Effector memory CD4-positive, alpha-beta T cell (primary cell): ENCODE measurements at places on chromosomes 13 and 19.

DNA sequence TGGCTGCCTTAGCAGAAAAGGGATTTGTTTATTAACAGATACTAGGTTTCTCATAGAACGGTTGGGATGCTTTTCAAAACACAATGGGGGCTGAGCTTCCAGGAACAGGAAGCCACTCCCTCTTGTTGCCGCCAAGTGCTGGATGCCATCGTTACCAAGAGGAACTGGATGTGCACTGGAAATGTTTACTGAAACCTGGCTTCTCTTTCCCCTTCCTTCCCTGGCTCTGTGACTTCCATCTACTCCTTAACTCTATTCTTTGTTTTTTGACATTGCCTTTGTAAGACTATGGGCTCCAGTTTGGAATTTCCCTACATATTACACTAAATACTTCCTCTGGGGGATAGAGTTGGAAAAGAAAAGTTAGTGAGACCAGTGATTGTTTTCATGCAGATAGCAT, 11.7 kb upstream of the KL start:
- H3K27me3 ChIP-seq: no peaks in the 10 kb centered on the region
- H3K4me3 ChIP-seq: no peak overlapping the region
- no peak for DNase-seq

- H3K4me1 ChIP-seq: no peaks in the 10 kb centered on the region
- H3K4me3 ChIP-seq: no peak overlapping the region
- no peaks in the 10 kb centered on the region for H3K36me3 ChIP-seq
These were observed 103.8 kb downstream of the RGCC start for GRCh38 chr13:41561170-41561569.

- peaks cover 59% of the 10 kb centered on the region for H3K36me3 ChIP-seq
- H3K27ac ChIP-seq: peak overlapping the region; percentile 73
- no peak overlapping the region for H3K4me3 ChIP-seq
- peaks cover 34% of the 10 kb centered on the region for H3K4me1 ChIP-seq
- H3K27me3 ChIP-seq: no peaks in the 10 kb centered on the region
These were observed 6.7 kb downstream of the POLR2E start for GRCh38 chr19:1088416-1089010.

DNA sequence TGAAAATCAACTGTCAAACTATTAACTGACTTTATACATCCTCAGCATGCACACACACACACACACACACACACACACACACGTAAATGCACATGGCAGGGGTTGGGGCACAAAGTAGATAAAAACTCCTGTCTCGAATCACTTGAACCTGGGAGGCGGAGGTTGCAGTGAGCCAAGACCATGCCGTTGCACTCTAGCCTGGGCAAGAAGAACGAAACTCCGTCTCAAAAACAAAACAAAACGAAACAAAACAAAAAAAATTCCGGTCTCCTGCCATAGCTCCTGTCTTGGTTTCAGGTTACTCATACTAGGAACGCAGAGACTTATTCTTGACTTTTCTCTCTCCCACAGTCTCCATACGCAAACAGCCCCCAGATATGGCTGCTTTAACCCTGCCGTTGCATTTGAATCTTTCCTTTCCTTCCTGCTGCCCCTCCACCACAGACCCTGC, 148.9 kb downstream of the SHISA2 start:
- H3K27me3 ChIP-seq: no peaks in the 10 kb centered on the region
- H3K36me3 ChIP-seq: no peaks in the 10 kb centered on the region
- H3K27ac ChIP-seq: peak overlapping the region; percentile 53
- DNase-seq: no peak
- H3K4me1 ChIP-seq: peaks cover 32% of the 10 kb centered on the region

DNA sequence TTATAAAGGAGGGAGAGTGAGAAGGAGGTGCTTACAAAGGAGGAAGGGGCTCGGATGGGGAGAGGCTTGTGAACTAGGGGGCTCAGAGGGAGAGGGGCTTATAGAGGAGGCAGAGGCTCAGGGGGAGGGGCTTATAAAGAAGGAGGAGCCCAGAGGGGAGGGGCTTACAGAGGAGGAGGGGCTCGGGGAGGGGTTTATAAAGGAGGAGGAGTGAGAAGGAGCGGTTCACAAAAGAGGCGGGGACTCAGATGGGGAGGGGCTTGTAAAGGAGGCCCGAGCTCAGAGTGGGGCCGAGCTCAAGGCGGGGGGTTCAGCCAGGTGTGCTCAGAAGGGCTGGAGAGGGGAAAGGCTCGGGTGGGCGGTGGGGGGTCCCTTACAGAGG, 500 bp downstream of the SMIM24 start:
- H3K27me3 ChIP-seq: no peaks in the 10 kb centered on the region
- no peak overlapping the region for H3K27ac ChIP-seq
- DNase-seq: peak; percentile 34

GRCh38 chr13:88000239-88000638, 329.1 kb downstream of the SLITRK5 start:
- no peaks in the 10 kb centered on the region for H3K4me1 ChIP-seq
- H3K36me3 ChIP-seq: no peaks in the 10 kb centered on the region
- no peak overlapping the region for H3K27ac ChIP-seq
- H3K4me3 ChIP-seq: no peak overlapping the region
- DNase-seq: no peak

- DNase-seq: no peak
- H3K36me3 ChIP-seq: no peaks in the 10 kb centered on the region
- no peaks in the 10 kb centered on the region for H3K27me3 ChIP-seq
- no peak overlapping the region for H3K27ac ChIP-seq
- H3K4me1 ChIP-seq: no peaks in the 10 kb centered on the region
These were observed 8.2 kb upstream of the ADAMTS10 start for GRCh38 chr19:8618751-8619150.

DNA sequence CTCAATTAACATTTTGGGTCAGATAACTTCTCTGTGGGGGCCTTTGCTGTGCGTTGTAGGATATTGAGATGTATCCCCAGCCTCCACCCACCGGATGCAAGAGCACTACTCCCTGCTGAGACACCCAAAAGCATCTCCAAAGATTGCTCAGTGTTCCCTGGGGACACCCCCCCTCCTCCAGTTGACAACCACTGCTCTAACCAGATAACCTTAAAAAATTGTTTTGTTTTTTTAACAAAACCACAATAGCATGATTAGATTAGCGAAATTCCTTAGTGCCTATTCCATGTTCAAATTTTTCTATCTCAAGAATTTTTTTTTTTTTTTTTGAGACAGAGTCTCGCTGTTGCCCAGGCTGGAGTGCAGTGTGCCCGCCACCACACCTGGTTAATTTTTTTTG, 2.6 kb upstream of the EPN1 start:
- peaks cover 20% of the 10 kb centered on the region for H3K4me1 ChIP-seq
- H3K36me3 ChIP-seq: peaks cover 46% of the 10 kb centered on the region
- H3K27me3 ChIP-seq: no peaks in the 10 kb centered on the region
- H3K27ac ChIP-seq: no peak overlapping the region
- H3K4me3 ChIP-seq: no peak overlapping the region

DNA sequence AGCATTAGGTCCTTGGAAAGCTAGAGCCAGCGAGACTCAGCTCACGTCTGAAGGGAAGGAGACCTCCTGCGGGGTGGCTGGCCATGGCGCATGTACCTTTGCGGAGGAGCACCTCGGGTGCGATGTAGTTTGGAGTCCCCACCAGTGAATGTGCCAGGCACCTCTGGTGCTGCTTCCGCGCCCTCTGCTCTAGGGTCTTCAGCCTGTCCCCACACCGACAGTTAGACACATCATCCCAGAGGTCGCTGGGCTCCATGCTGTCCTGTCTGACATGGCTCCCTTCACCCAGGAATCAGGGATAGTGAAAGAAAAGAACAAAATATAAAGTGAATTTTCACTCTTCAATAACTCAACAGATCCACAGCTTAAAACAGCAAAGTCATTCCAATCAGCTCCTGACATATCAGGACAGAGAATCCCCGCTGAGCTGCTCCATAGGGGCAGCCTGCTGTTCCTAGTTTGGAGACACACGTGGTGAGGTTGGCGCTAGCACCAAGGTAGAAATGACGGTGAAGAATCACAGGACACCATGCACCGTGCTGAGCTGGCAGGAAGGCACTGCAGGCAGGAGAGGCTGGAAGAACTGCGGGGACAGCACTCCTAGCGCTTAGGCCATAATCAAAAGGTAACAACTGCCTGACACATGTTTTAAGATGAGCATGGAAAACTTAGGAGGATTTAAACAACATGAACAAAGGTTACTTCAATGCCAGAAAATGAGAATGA, 79.0 kb upstream of the XPO4 start:
- no peak overlapping the region for H3K27ac ChIP-seq
- no peaks in the 10 kb centered on the region for H3K36me3 ChIP-seq
- no peak for DNase-seq
- no peaks in the 10 kb centered on the region for H3K27me3 ChIP-seq
- H3K4me3 ChIP-seq: no peak overlapping the region

- no peaks in the 10 kb centered on the region for H3K36me3 ChIP-seq
- H3K4me3 ChIP-seq: no peak overlapping the region
- H3K4me1 ChIP-seq: no peaks in the 10 kb centered on the region
- H3K27ac ChIP-seq: no peak overlapping the region
- DNase-seq: no peak
These were observed 933.3 kb downstream of the PCDH9 start for GRCh38 chr13:66296875-66297274.

DNA sequence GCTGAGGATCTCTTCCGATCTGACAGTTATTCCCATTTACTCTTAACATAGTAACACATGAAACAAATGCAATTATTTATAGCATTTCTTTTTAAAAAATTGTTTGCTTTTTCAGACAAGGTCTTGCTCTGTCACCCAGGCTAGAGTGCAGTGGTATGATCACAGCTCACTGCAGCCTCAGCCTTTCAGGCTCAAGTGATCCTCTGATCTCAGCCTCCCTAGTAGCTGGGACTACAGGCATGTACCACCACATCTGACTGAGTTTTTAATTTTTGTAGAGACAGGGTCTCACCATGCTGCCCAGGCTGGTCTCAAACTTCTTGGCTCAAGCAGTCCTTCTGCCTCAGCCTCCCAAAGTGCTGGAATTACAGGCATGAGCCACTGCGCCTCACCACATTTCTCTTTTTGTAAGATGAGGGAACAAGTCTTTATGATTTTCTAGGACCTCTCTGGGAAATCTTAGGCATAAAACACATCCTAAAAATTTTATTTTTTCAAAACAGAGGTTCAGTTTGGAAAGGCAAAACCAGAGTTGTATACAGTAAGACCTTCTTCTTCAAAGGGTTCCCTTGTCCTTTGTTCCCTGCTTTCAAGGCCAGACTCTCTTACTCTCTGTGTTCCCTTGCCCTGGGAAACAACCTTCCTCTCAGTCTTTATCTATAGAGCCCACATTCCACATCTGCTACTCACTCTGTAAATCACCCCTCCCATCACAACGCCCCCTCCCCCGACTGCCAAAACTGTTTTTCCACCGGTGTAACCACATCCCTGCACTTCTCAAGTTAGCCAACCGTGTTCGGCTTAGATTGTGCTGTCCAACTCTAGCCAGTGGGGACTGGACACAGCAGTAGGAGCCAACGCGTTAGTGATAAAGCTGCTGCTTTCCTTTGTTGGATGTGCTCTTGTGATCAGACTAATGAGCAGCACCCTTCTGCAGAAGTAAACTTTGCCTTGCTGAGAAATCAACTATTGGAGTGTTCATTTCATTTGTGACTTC, 56.2 kb downstream of the DHRS12 start:
- DNase-seq: no peak
- no peaks in the 10 kb centered on the region for H3K4me1 ChIP-seq
- H3K4me3 ChIP-seq: no peak overlapping the region
- H3K27ac ChIP-seq: no peak overlapping the region

DNA sequence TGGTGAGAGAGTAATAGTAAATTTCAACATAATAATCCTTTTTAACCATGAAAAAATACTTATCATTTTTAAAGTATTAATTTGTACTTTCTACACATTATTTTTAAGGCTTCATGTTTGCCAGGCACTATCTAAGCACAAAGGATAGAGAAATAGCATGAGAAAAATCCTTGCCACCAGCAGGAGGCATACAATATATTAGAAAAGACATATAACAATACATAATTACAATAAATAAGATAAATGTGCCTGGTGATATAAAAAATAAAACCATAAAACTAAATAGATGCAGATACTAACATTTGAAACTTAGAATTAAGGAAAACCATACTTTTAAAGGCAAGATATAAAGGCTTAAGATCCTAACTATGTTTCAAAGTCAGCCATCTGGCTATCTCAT, 1256.4 kb downstream of the DIAPH3 start:
- H3K27ac ChIP-seq: no peak overlapping the region
- no peaks in the 10 kb centered on the region for H3K27me3 ChIP-seq
- DNase-seq: no peak
- no peaks in the 10 kb centered on the region for H3K36me3 ChIP-seq
- no peaks in the 10 kb centered on the region for H3K4me1 ChIP-seq

DNA sequence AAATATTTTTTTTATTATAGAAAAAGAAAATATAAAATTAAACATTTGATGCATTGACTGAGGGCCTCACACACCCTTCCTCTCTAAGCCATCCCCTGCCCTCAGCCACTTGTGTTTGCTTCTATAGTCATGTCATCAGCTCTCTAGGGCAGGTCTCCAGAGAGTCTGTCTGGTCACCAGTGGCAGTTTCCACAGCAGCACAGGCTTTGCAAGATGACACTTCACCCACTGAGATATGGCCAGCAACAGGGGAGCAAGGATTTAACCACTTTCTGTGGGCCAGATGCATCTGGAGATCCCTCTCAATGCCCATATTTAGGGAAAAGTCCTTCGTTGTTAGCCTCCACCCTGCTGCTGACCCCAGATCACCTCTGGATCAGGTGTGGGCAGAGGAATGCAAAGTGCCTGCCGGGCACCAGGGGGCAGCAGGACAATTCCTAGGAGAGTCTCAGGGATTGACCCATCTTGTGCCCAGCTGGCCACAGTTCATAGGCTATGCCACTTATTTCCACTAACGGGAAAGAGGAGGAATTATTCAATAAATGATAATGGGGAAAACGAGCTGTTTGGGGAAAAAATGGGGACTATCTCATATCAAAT, 4.8 kb downstream of the ABCC4 start:
- no peak overlapping the region for H3K4me3 ChIP-seq
- no peaks in the 10 kb centered on the region for H3K4me1 ChIP-seq
- no peak overlapping the region for H3K27ac ChIP-seq
- no peak for DNase-seq
- no peaks in the 10 kb centered on the region for H3K36me3 ChIP-seq
- H3K27me3 ChIP-seq: no peaks in the 10 kb centered on the region

DNA sequence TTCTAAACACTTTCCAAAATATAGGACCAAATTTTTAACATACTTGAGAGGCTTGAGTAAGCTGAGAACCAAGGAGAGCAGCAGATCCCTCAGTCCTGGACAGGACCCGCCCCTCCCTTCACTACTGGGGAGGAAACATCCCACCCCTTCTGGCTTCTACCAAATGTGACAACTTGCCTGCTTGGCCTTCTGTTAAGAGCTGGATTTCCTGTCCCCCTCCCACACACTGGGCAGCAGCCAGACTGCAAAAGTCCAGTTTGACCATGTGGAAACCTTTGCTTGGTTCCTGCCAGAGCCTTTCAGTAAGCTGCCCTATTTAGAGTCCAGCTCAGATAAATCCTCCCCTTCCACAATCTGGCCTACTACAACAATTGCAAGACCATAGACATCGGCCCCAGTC, 84.3 kb downstream of the FGF14 start:
- no peak overlapping the region for H3K27ac ChIP-seq
- H3K4me1 ChIP-seq: no peaks in the 10 kb centered on the region
- no peaks in the 10 kb centered on the region for H3K27me3 ChIP-seq
- H3K4me3 ChIP-seq: no peak overlapping the region
- DNase-seq: no peak

- peaks cover 9% of the 10 kb centered on the region for H3K36me3 ChIP-seq
- DNase-seq: no peak
- no peaks in the 10 kb centered on the region for H3K27me3 ChIP-seq
These were observed 13.1 kb upstream of the MZF1 start for GRCh38 chr19:58586133-58586765.
